ENCODE measurements at places on chromosomes 7 and 10.
A peak's percentile ranks its signal among the peaks of the same experiment; 100 is the strongest.

DNA sequence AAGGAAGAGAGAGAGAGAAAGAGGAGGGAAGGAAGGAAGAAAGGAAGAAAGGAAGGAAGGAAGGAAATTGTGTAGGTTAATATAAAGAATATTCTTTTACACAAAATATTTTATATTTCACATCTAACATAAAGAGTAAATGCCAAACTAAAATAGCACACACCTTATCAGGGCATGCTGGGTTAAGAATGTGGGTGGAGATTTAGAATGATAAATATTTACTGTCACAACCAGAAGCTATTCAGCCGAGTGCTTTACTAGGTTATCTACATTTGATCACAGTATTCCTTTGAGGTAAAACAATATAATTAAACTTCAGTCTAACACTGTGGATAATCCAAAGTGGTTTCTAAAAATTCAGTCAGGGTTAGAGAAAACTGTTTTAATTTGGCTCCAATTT, 103.3 kb downstream of the SEMA3A start:
- DNase-seq, result no peak

DNA sequence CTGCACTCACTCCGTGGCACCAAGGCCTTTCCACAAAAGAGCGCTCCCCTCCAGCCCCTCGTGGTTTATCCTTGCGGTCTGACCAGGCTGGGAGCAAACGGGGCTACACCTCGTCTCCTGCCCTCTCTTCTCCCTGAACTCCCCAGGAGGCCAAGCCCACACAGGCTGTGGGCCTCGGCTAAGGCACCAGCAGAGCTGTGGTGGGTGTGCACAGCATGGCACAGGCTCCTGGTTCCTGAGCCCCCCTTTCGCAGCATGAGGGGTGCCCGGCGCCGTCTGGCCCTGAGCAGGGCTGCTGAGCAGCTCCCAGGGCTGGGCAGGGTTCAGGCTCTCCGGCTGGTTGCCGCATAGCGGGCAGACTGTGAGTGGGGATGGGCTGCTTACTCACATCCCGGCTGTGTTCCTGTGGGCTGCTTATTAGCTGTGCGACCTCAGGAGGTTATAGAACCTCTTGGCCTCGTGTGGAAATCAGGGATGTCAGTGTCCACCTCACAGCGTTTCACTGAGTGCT, 90.4 kb downstream of the ZMIZ1 start:
- DNase-seq, result peak; percentile 71

DNA sequence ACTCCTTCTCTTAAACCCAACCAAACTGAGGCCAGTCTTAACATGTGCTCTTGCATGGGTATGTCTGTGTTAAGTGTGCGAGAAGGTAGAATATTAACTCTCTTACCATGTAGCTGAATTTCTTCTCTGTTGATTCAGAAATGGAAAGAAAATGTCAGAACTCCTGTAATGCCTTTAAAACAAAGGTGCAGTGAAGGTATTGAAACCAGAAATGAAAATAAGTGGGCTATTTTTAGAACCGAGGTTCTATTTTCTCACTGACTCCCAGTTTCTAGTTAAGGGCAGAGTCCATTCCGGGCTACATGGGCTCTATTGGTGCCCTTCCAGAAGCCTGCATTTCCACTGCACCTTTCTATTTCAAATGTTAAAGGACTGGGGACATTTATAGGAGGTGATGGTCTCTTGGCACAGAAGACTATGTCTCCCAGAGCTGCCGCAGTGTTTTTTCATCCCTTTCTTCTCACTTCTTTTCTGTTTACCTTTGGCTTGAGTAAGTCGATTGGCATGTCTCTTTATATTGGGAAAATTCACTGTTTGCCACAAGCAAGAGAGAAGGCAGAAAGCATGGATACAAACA, 174.9 kb downstream of the LRMDA start:
- DNase-seq, result no peak

DNA sequence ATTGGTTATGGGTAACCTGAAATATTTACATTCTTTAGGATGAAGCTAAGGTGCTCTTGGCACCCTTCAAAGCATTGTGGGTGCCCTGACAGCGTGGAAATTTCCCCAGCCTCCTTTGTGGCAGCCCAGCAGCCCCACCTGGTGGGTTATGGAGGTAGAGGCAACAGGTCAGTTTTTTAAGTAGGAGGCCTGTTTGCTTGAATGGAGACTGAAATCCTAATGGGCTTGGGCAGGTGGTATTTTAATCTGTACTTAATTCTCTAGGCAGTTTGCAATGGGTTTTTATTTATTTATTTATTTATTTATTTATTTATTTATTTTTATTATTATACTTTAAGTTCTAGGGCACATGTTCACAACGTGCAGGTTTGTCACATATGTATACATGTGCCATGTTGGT, 139.4 kb downstream of the EPC1 start:
- DNase-seq, result peak; percentile 16

DNA sequence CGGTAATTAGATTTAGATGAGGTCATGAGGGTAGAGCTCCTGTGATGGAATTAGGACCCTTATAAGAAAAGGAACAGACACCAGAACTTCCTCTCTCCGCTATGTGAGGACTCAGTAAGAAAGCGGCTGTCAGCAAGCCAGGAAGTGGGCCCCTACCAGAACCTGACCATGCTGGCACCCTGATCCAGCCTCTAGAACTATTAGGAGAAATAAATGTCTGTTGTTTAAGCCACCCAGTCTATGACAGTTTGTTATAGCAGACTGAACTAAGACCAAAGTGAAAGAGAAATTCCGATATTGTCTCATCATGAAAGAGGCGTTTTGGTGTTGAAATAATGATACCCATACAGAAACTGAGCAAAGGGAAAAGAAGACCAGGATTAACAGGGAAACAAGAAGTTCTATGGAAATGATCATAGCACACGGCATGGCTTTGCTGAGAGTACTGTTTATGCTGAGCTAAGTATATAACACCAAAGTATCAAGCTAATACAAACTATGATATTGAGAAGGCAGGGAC, 9.2 kb downstream of the CLEC2L start:
- DNase-seq, result no peak

- no peak for DNase-seq
Measured at GRCh38 chr7:150365673-150366398, 2.8 kb upstream of the REPIN1 start.

- no peak for DNase-seq
Measured at GRCh38 chr10:77253147-77253545, 384.5 kb downstream of the KCNMA1 start.

DNA sequence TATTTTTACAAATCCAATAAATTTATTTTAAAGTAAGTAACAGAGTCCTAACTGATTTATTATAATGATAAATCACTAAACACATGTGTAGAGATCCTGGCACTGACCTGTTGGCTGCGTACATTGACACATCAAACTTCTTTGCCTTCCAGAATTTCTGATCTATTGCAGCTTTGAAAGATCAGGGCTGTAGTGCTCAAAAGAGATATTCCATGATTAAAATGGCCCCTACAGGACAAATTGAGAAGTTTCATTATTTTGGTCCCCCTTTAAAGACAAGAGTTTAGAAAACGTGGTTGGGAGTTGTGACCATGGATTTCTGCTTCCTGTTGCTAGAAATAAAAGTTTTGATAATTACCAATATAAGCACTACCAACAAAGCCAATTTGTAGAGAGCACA, 87.7 kb upstream of the PDK4 start:
- DNase-seq, result peak; percentile 9

- no peak for DNase-seq
Measured at GRCh38 chr7:49119706-49120105, 195.4 kb downstream of the CDC14C start.

DNA sequence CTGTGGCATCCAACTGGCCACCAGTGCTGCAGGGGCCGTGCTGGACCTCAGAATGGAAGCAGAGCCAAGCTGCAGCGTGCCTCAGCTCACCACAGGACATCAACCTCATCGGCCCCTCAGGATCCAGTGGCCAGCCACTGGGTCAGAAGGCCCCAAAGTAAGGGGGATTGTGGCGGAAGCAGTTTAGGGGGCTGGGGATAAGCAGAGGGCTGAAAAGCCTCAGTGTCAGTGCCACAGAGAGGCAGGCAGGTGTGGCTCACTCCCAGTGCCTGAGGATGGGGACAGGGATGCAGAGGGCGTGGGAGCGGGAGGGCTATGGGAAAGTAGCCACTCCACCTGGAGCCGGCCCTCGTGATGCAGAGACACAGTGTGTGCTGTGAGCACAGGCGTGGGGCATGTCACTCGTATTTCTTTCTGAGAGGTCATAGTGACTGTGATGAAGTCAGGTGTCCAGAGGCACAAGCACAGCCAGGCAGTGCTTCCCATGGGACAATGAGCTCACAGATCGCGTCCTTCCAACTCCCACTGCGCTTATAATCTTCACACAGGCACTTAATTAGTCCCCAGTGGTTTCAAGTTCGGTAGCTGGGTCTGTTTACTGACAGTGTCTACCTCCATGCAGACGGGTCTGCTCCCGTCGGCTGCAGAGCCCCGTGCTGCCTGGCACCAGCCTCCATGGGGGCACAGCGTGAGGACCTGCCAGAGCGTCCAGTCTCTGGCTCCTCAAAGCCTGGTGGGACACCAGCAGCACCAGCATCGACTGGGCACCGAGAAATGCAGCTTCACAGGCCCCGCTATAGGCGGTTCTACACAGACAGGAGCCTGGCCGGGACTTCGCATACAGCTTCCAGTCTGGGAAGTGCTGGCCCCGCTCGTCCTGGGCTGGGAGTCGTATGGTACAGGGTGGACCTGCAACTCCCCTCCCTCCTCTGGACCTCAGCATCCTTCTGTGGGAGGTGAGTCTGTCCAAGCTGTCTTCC, 42.9 kb upstream of the CNPY1 start:
- DNase-seq, result no peak

GRCh38 chr7:40990841-40991240, 712.0 kb downstream of the INHBA start:
- DNase-seq, result peak; percentile 47

DNA sequence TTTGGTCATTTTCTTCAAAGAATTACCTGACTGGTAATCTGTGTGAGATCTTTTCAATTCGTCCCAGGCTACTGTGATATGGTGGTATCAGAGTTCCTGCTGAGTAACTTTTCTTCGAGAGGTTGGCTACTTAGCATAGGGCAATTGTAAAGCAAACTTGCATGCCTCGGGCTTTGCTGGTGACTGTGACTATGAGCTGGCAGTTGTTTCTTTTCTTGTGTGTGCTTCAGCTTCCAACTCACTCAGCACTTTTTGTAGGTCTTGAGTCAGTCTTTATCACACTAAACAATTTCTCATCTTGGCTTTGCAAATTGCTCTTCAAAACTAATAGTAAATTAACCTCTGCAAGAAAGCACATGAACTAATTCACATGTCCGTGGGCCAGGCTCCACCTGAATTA, 44.3 kb downstream of the PRR15 start:
- no peak for DNase-seq
